Activated naive CD4-positive, alpha-beta T cell treated with Interleukin-2 at 50 U/mL for 16 hours (primary cell): ENCODE measurements at places on chromosomes 2 and 18.

DNA sequence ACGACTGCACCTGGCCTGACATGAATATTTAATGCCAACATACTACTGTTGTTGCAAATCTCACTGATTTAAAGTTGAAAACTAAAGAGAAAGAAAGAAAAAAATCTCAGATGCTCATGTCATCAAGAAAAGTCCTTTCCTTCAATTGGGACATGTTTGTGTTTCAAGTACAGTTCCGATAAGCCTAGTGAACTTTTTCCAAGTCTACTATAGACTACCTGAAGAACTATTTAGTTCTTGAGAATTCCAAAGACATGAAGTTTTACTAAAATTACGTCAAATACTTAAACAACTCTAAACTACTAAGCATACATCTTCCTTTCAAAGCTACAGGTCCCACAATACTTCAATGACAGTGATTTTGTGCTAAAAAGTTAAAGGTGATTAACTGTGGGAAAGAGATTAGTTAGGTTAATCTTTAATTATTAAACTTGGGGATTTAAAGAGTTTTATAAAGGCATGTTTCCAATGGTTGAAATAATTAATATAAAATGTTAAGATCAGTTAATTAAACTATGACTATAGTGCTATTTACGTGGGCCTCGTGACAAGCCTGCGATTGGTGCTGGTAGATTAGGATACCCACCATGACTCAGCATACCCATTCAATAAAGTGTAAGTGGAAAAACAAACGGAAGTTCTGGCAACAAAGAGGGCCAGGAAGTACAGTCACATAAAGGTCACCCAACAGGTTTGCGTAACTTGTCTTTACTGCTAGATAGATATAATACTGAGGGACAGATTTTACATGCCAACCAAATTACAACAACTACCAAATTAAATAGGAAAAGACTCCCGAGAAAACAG lies 55.5 kb downstream of the SEPTIN10 start:
- no peak for DNase-seq

- DNase-seq = no peak
Observed at GRCh38 chr2:140808820-140809219, 1322.0 kb downstream of the LRP1B start.

DNA sequence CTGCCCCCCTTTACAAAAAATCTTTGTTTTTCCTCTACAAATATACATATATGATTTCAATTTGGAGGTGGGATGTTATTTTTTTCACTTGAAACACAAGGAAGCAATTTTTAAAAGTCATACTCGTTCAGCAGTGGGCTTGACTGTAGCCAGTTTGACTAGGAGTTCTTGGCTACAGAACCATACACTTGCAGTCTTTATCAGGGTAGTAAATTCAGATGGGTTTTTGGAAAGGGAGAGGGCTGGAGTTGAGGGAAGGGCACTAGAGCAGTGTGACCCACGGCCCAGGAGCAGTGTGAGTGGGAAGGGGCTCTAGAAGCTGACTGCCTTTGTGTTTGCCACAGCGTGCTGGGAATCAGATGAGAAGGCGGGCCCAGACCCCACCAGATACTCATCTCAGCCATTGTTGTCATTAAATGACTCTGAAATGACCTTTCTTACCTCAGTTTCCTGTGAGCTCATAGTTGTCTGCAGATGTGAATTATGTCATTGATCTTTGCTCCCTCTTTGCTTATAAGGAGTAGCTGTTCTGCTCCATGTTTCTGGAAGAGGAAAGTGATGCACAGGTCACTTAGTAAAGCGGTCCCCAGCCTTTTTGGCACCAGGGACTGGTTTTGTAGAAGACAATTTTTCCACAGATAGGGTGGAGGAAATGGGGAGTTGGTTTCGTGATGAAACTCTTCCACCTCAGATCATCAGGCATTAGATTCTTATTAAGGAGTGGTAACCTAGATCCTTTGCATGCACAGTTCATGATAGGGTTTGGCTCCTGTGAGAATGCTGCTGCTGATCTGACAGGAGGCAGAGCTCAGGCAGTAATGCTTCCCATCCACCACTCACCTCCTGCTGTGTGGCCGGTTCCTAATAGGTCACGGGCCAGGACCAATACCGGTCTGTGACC lies 116.8 kb downstream of the SPTBN1 start:
- peak; percentile 67 for DNase-seq

DNA sequence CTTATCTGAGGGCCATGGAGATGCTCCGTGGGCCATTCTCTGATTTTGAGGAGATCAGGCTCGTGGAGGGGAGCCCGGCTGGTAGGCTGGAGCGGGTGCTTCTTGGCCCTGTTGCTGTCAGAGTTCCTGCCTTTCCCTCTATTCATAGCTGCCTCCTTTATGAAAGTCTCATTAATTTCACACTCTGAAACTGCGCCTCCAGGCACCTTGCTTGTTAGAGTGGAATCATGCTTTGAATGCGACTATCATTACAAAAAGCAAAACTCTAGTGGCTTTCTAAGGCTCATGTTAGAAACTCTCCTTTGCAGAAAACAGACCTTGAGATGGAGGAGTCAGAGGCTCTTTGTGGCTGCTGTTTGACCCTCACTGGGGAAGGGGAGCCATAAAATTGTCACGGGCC lies 131.0 kb upstream of the SNTG2 start:
- DNase-seq = no peak

GRCh38 chr18:79855147-79855933 lies 57.6 kb downstream of the KCNG2 start:
- DNase-seq = no peak

GRCh38 chr2:105857076-105857740 lies 112.5 kb downstream of the NCK2 start:
- DNase-seq = peak; percentile 54

DNA sequence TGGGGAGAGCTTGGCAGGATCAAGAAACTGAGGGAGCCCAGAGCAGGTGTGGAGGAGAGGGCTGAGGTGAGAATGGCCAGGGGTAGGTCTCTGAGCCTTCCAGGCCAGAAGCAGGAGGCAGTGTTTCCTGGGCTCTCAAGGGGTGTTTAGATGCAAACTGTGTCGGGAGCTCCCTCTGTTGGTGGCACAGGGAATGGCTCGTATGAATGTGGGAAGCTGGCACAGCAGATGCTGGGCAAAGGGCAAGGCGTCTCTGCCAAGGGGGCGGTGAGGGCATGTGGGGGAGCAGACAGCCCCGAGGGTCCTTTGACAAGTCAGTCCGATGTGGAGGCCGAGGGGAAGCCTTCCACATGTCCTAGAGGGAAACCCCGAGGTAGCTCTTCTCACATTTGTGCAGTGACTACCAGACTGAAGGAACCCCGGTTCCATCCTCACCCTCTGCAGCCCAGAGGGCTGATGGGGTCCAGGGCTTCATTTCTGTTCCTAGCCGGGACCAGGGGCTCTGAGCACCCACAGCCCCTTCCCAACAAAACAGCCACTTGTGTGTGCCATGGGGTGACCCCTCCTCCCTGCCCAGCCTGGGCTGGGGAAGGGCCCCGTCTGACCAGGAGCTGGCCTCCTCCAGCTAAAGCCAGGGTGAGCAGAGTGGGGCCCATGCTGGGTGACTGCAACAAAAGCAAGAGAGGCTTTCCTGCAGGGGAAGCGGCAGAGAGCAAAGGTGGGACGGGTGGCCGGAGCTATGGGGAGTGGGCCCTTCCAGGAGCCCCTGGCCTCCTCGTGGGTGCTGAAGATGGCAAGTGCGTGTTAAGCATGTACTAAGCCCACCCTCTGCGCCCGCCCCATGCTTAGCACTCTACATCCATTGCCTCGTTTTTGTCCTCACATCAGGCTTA lies 103.4 kb downstream of the SEPTIN10 start:
- DNase-seq = peak; percentile 71

DNA sequence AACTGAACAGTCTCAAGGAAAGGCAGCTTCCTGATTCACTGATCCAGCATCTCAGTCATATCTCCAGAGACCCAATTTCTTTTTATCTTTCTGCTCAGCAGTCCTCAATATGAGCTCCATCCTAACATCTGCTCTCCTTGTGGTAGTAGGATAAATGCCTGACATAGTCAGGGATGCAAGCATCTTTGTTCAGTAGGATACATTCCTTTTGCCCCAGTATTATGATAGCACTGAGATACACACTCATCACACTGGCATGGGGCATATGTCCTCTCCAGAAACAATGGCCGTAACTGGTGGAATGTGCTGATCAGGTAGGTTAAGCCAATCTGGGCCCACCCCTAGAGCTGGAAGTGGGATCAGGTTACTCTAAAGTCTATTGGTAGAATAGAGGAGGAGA lies 207.2 kb downstream of the ETAA1 start:
- no peak for DNase-seq

- DNase-seq = no peak
Observed at GRCh38 chr18:12408247-12408869, 629 bp downstream of the PRELID3A start.

GRCh38 chr18:70634576-70635147 lies 345.8 kb downstream of the SOCS6 start:
- no peak for DNase-seq

GRCh38 chr2:26034637-26034992 lies 731 bp downstream of the RAB10 start:
- no peak for DNase-seq

GRCh38 chr2:39150102-39150562 lies 29.3 kb upstream of the SOS1 start:
- no peak for DNase-seq

GRCh38 chr2:197059477-197059876 lies 133.0 kb upstream of the PGAP1 start:
- DNase-seq = no peak

- peak; percentile 92 for DNase-seq
Observed at GRCh38 chr2:42102024-42102590, 54.3 kb downstream of the PKDCC start.

DNA sequence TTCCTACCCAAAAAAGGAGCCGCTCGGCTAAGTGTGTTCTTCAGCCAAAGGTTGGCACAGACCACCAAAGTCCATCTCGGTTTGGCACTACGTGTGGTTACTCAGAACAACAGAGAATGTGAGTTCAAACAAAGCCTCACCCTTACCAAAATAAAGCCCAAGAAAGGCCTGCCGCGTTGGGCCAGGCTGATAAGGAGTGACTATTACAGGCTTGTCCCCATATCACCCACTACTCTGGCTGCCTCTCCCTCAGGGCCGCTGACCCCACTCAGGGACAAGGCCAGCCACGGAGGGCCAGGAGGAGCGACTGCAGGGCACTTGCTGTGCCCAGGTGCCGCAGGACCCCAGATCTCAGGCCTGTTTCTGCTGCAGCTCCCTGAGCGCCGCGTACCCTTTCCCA lies 13.8 kb downstream of the HS1BP3 start:
- no peak for DNase-seq

- DNase-seq = no peak
Observed at GRCh38 chr2:168814939-168815907, 12.8 kb downstream of the NOSTRIN start.

GRCh38 chr2:64857581-64858471 lies 131.4 kb upstream of the SLC1A4 start:
- DNase-seq = no peak

DNA sequence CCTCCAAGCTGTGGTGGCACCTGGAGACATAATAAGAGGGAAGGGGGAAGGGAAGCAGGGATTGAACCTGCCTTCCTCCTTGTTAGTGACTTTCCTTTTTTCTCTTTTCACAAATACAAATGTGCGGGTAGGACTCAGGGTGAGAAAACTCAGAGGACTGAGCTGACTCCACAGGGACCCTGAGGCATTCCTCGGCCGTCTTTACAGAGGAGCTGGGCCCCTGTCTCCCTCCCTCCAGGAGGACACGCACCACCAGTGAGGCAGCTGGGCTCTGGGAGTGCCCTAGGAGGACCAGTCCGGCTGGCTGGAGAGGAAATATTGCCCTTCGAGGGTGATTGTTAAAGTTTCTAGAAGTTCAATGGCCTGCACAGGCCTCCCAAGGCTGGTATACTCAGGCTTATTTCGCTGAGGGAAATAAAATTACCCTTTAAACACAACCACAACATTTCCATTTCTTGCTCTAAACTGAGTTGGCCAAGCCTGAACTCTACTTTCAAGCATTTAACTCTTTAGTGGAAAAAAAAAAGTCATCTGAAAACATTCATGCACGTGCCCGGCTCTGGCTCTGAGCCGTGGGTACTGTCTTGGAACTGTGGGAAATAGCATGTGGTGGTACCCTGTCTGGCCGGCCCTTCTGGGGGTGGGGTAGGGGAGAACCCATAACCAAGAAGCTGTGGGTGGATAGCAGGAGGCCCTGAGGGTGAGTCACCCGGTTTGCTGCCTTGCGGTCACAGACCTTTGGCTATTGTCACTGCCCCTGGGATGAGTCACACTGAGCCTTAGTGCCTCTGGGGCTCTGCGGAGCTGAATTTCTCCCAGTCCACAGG lies 116.0 kb downstream of the COPS8 start:
- no peak for DNase-seq

- no peak for DNase-seq
Observed at GRCh38 chr2:207833251-207833751, 63.6 kb upstream of the FZD5 start.

GRCh38 chr2:46471-47345 lies at the start of gene FAM110C:
FAM110C (minus strand) TSS chr2:46505; CDS start chr2:46385, 120 bp downstream.
- peak; percentile 54 for DNase-seq

DNA sequence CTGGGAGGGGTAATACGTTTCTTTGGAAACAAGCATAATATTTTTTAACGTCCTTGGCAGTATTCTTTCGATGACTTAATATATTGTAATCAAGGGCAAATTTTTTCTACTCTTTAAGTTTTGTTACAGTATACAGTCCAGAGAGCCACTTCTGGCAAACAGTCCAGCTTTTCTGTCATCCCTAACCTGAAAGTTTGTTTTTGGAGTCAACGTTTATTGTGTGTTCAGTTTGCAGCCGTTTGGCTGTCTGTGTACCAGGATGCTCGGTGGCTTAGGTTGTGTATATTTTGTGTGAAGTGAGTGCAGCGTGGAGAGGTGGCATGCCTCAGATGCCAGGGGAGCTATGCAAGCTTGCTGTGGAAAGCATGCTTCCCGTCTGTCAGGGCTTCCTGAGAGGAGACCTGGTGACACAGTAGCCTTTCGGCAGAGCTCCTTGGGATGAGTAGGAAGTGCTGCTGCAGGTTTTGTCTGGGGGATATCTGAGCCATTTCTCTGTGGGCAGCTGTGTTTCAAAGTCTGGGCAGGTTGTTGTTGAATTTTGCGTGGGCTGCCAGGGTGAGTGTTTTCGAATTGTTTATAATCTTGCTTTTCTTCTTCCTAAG lies 14.7 kb downstream of the MAP3K20 start:
- DNase-seq = no peak

DNA sequence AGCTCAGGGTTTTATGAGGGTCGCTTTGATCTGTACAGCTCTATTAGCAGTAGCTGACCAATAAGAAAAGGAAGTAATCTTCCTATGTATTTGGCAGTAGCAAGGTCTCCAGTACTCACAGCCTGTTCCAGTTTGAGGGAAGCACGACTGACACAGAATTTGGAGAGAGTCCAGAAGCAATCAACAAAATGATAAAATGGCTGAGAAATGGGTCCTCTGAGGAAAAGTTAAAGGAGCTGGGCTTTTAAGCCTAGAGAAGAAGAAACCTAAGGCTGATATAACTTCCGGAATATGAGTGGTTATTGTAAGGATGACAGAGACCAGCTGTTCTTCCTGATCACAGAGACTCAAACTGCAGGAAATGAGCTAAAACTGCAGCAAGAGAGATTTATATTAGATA lies 382.8 kb downstream of the GPD2 start:
- no peak for DNase-seq
